Omental fat pad (tissue), 4 donors: ENCODE measurements at places on chromosomes 4 and X. TPM values are rescaled to one million over a fixed set of nuclear protein-coding genes. Genes with fewer than 3 reads are reported as not detected.

DNA sequence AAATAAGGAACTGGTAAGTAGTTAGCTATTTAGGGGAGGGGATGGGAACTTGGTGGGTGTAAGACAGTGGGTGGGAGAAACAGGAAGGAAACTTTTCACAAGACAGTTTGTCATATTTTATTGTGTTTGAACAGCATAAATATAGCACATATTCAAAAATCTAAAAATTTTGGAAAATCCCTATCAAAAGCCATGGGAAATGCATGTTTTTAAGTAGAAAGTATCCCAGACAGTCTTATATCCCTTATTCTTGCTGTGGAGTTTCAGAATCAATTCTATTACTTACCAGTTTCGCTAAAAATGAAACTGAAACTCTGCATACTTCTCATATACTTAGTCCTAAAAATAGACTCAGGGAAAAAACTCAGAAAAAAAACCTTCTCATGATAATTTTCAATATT, 22.3 kb upstream of the RASGEF1B start:
- DNase-seq = no peak

GRCh38 chr4:20831746-20832145, 131.5 kb downstream of the PACRGL start:
- no peak for DNase-seq

- DNase-seq = no peak
These were observed 67.1 kb downstream of the PGRMC2 start for GRCh38 chr4:128220286-128221235.

CRMP1 gene
- 0.44 TPM for total RNA-seq

RAB40A gene
- total RNA-seq = 0.19 TPM

EREG gene
- 9.4 TPM for total RNA-seq

NALF2 gene
- total RNA-seq = 0.09 TPM

FDCSP gene
- not detected for total RNA-seq

XK gene
- not detected for total RNA-seq
